ENCODE measurements at places on chromosomes 3 and 15.

DNA sequence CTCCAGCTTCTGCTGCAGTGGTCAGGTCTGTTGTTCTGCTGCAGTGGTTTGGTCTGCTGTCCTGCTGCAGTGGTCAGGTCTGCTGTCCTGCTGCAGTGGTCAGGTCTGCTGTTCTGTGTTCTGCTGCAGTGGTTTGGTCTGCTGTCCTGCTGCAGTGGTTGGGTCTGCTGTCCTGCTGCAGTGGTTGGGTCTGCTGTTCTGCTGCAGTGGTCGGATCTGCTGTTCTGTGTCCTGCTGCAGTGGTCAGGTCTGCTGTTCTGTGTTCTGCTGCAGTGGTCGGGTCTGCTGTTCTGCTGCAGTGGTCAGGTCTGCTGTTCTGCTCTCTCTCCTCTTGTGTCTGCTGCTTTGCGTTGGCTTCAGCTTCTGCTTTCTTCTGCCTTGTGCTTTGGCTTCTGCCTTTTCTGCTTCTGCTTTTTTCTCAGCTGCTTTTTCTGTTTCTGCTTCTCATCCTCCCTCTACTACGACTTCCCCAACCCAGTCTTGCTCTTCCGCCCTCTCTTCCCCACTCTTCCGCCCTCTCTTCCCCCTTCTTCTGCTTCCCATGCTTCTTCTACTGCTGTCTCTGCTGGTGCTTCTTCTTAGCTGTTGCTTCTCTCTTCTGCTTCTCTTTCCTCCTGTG, 50.7 kb downstream of the FAM43A start:
- DNase-seq: peak; percentile 5

GRCh38 chr3:10140996-10141546, 507 bp upstream of the VHL start:
- DNase-seq: no peak

DNA sequence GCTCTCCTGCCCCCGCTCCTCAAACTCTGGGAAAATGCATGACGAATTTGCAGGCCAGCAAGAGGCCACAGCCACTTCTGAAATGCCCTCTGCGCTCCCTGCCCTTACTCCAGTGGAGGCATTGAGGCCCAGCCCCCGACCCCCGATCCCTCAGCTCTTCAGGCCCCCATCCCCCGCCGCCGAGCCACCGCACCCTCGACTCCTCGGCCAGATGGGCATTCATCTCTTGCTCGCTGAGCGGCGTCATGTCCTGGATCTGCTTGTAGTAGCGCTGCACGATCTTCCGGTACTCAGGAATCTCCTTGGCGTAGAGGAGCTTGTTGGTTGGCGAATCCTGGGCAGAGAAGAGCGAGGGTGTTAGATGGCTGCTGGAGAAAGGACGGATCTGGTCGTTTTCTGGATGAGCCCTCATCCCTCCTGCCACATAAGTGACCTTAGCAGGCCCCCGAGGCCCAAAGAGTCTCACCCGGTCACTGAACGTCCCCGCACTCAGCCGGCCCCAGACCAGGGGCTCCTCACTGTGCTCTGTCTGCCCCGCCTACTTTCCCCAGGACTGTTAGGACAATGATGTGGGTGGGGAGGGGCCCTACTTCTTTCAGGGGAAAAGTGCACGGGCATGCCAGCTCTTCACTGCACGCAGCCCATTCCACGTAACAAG, 14.0 kb downstream of the H1-8 start:
- DNase-seq: no peak

DNA sequence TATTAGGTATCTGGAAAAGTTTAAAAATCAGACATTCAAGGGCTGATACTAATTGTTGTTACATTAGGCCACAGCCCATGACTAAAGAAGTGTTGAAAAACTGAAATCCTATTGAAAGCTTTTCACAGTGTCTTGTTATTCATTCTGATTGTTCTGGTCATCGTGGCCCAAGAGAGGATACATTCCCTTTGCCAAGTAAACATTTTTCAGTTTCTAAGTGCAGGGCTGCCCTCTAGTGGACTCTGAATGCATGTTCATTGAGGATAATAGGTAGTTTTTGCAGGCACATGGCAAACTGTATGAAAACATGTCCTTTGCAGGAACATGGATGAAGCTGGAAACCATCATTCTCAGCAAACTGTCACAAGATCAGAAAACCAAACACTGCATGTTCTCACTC, 181.1 kb downstream of the MYRIP start:
- peak; percentile 12 for DNase-seq

DNA sequence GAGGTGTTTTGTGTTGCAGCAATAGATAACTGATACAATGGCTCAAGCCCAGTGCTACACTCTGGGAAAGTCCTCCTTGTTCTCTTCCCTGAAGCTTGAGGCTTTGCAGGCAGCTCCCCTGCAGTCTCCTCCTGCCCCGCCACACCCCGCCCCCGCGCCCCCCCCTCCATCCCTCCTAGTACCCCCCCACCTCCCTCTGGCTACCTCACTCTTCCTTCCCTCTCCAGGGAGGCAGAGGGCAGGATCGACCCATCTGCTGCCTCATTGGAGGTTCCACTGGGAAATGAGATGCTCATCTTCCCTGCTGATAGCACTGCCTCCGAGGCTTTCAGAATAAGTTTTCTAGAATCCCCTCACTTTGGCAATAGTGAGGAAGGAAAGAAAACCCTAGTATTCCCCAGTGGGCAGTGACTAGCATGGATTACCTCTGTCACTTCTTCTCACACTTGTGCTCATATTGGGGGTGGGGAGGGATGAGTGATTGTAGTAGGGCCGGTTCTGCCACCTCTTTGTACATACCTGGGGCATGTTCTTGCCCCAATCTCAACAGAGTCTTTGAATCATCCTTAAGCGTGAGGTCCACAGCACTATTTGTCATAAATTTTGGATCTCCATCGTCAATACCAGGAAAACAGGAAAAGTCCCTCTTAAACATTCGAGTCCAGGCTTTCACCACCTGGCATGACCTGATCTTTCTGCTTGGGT, 16.3 kb upstream of the RAB7A start:
- DNase-seq: no peak

GRCh38 chr3:43923104-43923882, 232.6 kb downstream of the ABHD5 start:
- no peak for DNase-seq

- peak; percentile 32 for DNase-seq
Observed at GRCh38 chr15:60840306-60840702, 361.4 kb upstream of the ICE2 start.

DNA sequence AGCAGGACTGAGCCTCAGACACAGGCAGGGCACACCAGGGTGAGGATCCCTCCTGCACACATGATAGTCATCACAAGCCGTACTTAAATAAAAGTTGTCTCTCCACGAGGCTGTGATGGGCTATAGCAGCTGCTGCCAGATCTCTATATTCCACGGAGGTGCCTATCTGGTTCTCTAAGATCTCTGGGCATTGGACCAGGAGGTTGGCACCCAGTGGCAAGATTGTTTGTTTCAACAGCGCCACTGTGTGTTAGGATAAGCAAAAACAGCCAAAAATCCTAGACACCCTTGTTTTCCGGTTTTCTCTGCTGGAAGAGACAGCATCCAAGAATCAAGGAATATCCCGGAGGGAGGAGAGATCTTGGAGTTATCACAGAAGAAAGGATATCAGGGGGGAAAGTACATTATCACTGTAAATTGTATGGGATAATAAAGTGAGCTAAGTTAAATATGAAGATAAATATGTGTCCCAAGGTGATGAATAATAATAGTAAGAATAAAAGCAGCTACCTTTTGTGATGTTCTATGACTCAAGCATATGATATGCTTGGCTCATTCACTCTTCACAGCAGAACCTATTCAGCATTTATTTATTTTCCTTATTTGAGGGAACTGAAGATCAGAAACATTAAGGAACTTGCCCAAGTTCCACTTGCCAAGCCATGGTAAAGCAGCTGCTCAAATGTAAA, 90.6 kb upstream of the AKAP13 start:
- DNase-seq: peak; percentile 35

- DNase-seq: no peak
Observed at GRCh38 chr3:35648347-35648746, 9.0 kb downstream of the ARPP21 start.

DNA sequence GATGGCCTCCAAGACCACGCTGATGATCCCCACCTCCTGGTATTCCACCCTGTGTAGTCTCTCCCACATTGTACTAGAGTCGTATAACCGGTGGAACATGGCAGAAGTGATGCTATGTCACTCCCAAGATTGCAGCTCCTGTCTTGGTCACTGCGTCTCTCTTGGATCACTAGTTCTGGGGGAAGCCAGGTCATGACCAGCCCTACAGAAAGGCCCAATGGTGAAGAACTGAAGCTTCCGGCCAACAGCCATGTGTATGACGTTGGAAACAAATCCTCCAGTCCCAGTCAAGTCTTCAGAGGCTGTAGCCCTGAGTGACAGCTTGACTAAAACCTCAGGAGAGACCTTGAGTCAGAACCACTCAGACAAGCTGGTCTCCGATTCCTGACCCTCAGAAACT, 61.9 kb upstream of the FNDC3B start:
- no peak for DNase-seq

DNA sequence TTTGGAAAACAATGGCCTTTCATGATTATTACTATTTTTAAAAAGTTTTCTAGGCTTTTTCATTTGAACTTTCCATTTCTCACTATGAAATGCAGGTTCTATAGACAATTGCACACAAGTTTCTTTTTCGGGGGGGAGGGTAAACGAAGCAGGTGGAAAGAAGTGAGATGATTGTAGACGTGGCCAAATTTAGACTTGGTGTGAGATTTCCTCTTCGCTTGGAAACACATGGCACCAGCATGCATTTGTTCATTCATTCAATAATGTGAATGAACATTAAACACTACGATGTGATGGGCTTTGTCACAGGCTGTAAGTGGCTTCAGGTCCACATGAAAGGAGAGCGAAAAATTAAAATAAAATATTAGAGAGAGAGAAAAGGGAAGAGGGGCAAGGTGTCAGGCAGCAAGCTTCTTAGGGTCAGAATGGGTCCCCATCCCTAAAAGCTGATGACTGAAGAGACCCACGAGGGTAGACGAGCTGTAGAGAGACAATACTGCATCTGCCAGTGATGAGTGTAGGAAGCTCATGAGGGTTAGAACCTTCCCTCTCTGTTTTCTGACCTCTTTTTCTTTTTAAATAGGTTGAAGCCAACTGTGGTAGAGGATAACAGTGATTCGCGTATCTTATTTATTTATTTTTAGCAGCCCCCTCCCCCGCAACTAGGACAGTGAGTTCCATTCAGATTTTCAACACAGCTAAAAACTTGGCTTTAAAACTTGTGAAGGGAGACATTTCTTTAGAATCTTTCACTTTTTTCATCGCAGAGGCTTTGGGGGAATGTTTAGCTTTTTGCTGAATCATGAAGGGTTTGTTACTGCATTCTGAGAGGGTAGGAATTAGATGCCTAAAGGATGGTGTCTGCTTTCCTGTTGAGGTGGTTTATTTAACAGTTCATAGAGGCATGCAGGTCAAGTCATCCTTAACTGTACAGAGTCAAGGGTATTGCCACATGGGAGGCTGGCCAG, 36.2 kb downstream of the GAP43 start:
- no peak for DNase-seq

All from CD4-positive, alpha-beta T cell treated with Interleukin-17A for 1 hour (primary cell).